HEK293T (cell line): ENCODE measurements at places on chromosomes 6 and 20.

DNA sequence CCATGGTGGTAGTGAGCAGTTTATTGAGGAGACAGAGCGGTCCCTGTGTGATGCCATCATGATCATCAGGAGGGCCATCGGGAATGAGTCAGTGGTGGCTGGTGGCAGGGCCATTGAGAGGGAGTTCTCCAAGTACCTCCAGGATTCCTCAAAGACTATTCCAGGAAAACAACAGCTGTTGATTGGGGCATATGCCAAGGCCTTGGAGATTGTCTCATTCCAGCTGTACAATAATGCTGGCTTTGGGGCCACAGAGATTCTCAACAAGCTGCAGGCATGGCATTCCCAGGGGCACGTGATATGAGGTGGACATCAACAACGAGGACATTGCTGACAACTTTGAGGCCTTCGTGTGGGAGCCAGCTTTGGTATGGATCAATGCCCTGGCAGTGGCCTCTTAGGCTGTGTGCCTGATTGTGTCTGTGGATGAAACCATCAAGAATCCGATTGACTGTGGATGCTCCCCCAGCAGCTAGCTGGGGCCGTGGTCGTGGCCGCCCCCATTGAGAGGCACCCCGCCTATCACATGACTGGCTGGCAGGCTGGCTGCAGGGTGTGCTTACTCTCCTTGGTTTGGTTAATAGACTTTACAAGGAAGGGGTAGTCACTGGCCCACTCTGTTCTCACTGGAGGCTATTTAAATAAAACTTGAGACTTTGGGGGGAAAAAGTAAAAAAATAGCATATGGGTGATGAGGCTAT lies 16.7 kb downstream of the RAET1E start:
- DNase-seq: peak; percentile 3

DNA sequence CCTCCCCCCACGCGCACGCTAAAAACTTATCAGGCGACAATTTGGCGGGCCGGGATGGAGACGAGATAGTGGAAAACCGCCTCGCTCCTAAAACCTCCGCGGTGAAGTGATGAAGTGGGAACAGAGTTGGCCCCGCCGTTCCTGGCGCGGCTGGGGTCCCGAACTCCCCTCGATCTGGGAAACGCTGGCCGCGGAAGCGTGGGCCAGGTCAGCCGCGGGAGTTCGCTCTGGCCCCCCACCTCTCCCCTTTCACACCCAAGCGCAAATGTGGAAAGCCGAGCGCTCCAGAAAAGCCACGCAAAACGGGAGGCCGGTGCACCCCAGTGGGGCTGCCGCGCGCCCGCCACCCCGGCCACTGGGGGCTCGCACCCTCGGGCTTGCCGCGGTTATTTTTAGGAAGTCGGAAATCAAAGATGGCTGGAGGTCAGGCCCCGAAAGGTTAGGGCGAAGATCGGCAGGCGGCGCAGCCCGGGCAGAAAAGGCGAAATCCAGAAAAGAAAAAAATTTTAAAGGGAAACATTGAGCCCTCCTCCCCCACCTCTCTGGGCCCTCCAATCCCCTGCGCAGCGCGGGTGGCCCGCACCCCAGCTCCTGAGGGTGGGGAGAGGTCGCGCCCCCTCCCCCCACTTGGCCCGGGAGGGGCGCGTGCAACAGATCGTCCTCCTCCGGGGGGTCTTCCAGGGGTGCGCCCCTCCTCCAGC lies 1.0 kb downstream of the SALL4 start:
- DNase-seq: no peak

GRCh38 chr20:48627737-48628128 lies 200.1 kb downstream of the PREX1 start:
- DNase-seq: no peak

GRCh38 chr6:81938014-81938856 lies 185.8 kb upstream of the TENT5A start:
- no peak for DNase-seq

- no peak for DNase-seq
These were observed 51.3 kb downstream of the PSMG4 start for GRCh38 chr6:3310051-3310448.

DNA sequence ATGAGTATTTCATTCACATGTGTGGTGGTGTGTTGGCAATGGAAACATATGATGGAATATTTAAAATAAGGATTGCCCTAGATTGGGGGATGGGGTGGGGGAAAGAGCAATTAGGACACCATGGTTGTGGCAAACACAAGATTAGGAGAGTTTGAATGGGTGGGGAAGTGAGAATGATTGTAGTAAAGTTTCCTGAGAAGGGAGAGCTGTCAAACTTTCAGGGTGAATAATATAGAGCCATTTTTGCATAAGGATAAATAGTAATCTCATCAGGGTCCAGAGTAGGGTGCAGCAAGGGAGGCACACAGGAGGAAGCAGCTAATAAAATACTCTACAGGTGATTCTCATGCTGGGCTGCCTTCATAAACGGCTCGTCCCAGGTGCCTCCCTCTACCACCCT lies 294.9 kb upstream of the MARCKS start:
- no peak for DNase-seq

GRCh38 chr6:13411484-13411883 lies 75.9 kb downstream of the GFOD1 start:
- DNase-seq: no peak

DNA sequence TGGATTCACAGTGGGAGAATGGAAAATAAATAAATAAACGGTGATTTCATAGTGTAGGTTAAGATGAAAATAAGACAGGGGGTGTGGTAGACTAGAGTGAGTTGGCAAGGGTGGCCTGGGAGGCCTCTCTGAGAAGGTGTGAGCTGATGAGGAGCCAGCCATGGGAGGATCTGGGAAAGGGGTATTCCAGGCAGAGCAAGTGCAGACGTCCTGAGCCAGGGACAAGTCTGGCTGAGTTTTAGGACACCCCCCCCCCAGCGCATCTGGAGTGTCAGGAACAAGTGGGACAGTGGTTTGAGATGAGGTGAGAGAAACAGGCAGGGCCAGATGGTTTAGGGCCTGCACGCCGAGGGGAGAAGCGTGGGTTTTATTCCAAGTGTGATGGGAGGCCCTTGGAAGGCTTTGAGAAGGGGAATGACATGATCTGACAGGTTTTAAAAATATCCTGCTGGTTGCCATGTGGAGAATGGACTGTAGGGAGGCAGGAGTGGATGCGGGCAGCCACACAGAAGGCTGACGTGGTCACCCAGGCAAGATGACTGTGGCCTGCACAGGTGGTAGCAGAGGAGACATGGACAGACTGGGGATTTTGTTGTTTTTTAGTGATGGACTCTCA lies 21.1 kb upstream of the CCM2L start:
- no peak for DNase-seq

DNA sequence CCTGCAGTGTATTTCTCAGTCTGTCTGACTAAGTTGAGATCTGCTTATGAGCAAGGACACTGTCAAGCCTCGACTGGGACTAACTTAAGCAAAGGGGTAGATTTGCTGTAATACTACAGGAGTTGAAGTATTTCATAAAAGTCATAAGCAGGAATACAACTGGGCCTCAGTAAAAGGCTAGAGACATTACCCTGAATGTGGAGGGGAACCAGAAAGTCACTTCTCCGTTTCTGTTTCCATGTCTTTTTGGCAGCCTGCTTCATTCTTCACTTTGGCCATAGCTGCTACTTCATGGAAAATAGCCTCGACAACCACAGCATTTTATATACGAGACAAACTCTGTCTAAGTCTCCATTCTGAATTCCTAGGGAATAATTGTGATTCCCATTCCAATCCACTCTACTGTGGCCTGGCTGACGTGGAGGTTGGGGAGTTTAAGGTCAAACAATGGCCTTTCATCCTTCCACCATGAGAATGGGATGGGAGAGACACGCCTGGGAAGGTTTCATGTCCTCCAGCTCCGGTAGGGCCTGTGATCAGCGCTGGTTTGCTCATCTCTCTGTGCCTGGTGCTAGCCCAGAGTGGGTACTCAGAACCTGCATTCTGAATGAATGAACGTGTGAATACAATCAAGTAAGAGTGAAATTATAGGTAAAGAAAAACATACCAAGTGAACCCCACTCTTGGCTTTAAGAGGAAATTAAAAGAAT lies 37.1 kb upstream of the DUSP22 start:
- DNase-seq: no peak

DNA sequence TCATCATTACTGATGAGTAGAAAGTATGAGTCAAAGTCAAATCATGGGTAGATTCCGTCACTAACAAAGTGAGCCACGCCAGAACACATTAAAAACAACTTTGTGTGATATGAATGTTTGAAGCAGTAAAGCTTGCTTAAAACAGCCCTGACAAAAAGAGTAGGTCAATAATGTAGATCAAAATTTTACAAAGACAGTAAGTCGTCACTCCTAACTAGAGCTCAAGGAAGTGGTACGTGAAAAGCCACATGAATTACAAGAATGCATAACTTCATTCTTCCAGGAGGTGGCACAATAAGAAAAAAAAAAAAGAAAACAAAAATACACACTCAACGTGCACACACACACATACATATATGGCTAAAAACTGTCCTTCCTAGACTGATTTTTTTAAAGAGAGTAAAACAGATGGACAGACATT lies 69.9 kb downstream of the HACE1 start:
- peak; percentile 16 for DNase-seq

GRCh38 chr6:34237316-34237721 lies 646 bp downstream of the HMGA1 start:
- peak; percentile 48 for DNase-seq

GRCh38 chr6:148747471-148748165 lies 788 bp downstream of the UST start:
- DNase-seq: peak; percentile 56

DNA sequence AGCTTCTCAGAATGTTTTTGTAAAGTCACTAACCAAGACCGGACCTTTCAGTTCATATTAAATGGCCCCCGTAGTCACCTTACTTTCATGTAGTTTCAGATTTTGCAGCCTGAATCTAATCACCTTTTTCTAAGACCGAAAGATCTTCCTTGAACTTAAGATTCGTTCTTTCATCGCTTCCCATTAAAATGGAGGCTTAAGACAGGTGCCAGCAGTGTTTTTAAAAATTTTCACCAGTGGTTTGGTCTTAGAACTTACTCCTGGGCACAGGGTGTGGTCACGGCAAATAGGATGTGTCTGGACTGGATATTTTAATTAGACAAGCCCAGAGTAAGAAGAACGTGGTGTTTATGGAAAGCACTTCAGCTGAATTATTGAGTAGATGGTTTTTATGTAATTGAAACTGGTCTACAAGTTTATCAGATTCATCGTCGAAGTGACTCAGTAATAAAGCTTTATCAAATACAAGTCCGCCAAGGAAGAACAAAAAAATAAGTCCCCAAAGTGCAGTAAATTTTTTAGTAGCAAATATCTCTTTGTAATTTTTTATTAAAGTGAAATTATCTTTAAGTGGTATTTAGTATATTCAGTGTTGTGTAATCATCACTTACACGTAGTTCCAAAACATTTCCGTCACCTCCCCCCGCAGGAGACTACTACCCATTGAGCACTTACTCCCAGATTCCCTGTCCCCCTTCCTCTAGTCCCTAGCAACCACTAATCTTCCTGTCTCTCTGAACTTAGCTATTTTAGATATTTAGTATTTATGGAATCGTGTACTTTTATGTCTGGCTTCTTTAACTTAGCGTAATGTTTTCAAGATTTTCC lies 868 bp downstream of the SRSF3 start:
- no peak for DNase-seq

GRCh38 chr6:48041894-48042293 lies 69.1 kb downstream of the PTCHD4 start:
- DNase-seq: no peak

GRCh38 chr20:45636513-45636912 lies 5.4 kb upstream of the WFDC9 start:
- no peak for DNase-seq

GRCh38 chr20:5668529-5668868 lies 81.7 kb upstream of the SHLD1 start:
- no peak for DNase-seq

- DNase-seq: no peak
These were observed 45.7 kb upstream of the SMIM28 start for GRCh38 chr6:138331984-138332383.

- no peak for DNase-seq
These were observed 83.0 kb downstream of the RREB1 start for GRCh38 chr6:7190791-7191190.

GRCh38 chr6:141251286-141251685 lies 881.4 kb upstream of the GJE1 start:
- no peak for DNase-seq

- no peak for DNase-seq
These were observed 65.5 kb upstream of the F13A1 start for GRCh38 chr6:6386010-6386409.
